ENCODE measurements at places on chromosomes 13 and 19.
A peak's percentile ranks its signal among the peaks of the same experiment; 100 is the strongest.

- DNase-seq, result no peak
These were observed 149.7 kb upstream of the SPACA7 start for GRCh38 chr13:112226320-112227002.

GRCh38 chr13:31413516-31413915 lies 213.7 kb downstream of the B3GLCT start:
- DNase-seq, result no peak

- DNase-seq, result no peak
These were observed 6.6 kb upstream of the S1PR2 start for GRCh38 chr19:10237702-10238101.

DNA sequence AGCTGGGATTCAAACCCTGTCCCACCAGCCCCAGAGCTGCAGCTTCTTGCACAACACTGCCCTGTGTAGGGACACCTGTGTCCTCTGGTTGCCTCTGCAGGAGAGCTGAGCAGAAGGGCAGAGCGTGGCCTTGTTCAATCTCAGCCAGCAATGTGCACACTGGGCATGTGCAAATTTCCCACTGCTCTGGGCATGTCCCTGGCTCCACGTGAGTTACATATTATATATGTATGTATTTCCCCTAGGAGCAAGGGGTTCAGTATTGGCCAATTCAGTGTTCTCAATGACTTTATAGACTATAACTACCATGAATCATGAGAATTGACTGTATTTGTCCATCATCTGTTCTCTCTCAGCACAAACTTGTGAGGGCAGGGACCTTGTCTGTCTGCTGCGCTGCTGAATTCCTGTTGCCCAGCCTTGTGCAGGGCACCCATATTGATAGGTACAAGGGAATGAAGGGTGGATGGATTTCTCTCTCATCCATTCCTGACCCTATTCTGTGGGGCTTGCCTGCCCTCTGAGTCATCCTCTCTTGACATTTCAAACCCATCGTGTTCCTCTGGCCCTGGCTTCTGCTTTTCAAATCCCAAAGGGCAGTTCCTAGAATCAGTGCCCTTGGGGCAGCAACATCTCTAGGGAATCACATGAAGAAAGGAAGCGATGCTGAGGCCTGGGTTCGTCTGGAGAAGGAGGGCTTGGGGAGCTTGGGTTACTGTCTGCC lies 69.7 kb downstream of the ERICH6B start:
- no peak for DNase-seq

GRCh38 chr13:43487461-43487860 lies 299.3 kb downstream of the ENOX1 start:
- DNase-seq, result no peak

- peak; percentile 33 for DNase-seq
These were observed 2.9 kb downstream of the LDLR start for GRCh38 chr19:11092181-11092538.

DNA sequence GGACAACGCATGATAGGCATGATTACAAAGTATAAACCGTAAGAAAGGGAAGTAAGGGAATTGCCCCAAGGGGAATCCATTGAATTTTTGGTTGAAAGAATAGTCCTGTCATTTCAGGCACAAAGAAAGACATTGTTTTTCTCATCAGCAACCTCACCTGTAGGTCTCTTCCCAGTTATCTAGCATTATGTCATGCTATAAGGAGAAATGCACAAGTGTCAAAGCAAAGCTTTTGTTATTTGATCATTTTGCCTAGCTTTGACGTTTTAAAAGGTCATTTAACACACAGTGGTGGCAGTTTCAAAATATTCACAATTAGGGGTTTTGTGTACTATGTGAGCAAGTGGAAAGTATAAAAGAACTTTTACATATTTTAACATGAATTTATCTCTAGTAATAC lies 796.2 kb upstream of the MIR17HG start:
- DNase-seq, result no peak

- no peak for DNase-seq
These were observed 87.4 kb downstream of the ZNF100 start for GRCh38 chr19:21680026-21680425.

GRCh38 chr13:113648216-113648610 lies 9.8 kb downstream of the ATP4B start:
- no peak for DNase-seq

- no peak for DNase-seq
These were observed 15.2 kb downstream of the HTR2A start for GRCh38 chr13:46881621-46882020.

- DNase-seq, result no peak
These were observed 3.6 kb downstream of the ARHGAP45 start for GRCh38 chr19:1070576-1070930.

DNA sequence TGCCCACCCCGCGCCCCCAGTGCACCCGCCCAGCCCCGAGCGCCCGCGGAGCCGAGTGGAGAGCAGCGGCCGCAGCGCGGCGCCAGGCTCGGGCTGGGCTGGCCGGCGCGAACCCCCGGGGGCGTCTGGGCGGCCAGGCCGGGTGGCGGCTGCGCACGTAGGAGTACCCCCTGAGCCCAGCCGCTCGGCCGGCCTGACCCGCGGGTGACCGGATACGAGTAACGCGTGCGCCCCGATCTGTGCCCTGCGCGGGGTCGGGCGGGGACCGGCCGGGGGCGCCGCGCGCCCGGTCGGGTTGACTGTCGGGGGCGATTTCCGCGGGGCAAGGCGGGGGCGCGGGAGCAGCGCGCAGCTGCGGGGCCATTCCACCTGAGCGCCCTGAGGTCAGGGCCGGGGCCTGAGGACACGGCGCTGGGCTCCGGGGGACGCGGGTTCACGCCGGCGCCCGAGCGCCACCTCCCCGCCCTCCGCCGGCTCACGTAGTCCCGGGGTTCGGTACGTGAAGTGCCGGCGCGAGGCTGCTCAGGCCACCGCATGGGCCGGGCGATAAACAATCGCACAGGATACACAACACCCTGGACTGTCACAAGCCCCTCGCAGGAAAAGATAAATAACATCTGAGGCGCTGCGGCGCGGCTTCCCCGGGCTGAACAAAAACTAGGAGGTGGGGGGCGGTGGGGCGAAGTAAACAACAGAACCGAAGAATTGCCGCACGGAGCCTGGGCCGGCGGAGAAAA lies 37.6 kb upstream of the FLT1 start:
- no peak for DNase-seq

DNA sequence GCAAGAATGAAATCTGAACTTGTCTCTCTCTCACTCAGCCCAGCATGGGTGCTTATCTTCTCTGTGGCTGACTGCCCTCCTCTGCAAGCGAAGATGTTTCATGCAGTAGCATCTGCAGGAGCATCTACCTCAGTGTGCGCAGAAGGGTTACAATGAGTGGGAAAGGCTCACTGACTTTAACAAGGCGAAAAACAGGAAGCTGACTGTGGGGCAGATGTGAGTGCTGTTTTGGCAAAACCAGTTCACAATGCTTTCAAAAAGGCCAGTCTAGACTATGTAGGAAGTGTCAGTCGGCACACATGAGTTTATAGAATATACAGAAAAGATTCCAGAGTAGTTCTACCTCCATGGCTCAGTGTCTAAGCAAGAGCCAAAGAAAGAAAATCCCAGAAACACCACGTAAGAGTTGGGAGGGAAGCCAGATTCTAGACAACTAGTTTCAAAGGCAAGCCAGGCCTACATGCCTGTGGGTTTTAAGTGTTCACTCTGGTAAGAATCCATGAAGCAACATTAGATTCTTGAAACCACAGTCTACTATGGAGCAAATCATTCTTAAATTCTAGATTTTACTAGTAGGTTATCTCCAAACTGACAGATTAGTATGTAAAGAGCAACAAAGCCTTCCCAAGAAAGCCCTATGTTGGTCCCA lies 124.5 kb downstream of the ABCC4 start:
- DNase-seq, result no peak

DNA sequence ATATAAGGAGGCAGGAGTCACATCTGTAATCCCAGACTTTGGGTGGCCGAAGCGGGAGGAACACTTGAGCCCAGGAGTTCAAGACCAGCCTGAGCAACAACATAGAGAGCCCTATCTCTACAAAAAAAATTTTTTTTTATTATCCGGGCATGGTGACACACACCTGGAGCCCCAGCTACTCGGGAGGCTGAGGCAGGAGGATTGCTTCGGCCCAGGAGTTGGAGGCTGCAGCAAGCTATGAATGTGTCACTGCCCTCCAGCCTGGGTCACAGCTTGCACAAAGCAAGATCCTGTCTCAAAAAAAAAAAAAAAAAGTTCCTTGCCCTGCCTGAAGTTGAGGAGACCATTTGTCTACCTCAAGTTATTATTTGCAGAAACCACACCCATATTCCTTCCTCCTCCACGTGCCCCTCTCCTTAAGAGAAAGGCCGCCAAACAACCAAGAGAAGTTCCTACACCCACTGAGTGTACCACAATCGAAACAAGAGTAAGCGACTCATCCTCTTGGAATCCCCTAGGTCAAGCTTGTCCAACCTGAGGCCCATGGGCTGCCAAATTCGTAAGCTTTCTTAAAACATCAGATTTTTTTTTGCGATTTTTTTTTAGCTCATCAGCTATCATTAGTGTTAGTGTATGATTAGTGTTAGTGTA lies 2.2 kb downstream of the ABCC4 start:
- DNase-seq, result no peak

GRCh38 chr13:46032341-46032740 lies 20.2 kb downstream of the ZC3H13 start:
- no peak for DNase-seq

DNA sequence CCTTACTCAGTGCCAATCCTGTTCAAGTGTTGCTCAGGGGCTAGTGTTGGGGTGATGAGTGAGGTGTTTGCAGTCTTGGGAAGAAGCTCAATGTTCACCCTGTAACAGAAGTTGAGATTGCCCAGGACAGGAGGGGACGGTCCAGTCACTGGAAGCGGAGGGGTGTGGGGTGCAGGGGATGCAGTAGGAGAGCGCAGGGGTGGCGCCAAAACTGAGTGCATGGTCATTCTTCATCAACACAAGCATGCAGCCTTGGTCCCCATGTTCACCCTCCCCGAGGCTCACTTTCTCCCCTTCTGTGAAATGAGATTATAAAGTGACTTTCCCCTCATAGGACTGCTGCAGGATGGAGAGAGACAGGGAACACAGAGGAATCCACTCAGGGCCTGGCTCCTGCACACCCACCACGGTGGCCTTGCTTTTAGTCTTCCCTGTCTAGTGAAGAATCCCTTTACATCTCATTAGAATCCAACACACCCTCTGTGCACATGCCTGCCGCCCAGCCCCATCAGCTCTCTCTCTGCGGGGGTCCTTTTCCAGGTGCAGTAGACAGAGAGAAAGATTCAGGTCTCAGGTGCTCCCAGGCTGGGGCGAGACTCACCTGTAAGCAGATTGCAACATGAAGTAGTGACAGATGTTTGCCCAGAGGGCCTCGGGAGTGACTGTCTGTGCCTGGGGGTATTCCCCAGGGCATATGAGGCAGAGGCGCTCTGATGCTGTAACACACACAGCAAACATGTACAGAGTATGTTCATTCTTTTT lies 93.2 kb downstream of the TSHZ3 start:
- DNase-seq, result no peak

DNA sequence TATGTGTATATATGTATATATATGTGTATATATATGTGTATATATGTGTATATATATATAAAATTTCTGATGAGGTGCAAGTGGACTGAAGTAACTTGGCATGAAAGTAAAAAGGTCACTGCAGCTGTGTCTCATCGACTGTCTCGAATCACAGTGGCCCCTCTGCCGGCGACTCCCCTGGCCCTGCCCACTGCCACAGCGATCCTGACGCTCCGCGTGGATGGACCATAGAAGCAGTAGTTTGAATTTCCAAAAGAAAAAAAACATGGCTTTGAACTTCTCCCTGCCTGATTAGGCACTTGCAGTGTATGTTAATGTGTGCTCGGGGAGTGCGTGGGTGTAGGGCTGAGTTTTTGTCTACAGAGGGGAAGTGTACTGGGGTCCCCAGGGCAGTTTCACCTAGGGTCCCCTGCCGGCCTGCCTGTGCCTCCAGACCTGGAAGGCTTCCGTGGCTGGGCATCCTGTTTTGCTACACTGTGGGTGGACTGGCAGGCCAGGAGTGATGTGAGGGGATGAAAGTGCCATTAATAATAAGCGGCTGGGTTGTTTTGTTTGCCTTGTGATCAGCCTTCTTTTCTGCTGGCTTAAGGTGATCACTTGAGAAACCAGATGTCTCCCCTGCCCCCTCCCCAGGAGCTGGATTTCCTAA lies 10.8 kb downstream of the ZIC5 start:
- DNase-seq, result no peak

GRCh38 chr19:51980116-51980736 lies 6.4 kb downstream of the ZNF350 start:
- no peak for DNase-seq

DNA sequence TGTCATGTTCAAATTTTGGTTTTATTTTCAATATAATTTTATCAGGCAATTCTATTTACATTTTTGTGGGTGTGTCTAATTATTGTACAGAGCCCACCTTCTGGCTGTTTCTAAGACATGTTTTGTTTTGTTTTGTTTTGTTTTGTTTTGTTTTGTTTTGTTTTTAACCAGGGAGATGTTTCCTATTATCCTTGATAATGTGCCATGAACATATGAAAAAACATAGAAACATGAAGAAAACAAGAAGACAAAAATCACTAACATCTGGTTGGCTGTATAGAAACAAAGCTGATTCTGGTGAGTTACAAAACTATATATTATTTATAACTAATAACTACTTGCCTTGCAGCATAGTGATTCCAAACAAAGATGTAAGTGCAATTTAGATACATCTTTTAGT lies 128.1 kb upstream of the TRPC4 start:
- DNase-seq, result no peak

DNA sequence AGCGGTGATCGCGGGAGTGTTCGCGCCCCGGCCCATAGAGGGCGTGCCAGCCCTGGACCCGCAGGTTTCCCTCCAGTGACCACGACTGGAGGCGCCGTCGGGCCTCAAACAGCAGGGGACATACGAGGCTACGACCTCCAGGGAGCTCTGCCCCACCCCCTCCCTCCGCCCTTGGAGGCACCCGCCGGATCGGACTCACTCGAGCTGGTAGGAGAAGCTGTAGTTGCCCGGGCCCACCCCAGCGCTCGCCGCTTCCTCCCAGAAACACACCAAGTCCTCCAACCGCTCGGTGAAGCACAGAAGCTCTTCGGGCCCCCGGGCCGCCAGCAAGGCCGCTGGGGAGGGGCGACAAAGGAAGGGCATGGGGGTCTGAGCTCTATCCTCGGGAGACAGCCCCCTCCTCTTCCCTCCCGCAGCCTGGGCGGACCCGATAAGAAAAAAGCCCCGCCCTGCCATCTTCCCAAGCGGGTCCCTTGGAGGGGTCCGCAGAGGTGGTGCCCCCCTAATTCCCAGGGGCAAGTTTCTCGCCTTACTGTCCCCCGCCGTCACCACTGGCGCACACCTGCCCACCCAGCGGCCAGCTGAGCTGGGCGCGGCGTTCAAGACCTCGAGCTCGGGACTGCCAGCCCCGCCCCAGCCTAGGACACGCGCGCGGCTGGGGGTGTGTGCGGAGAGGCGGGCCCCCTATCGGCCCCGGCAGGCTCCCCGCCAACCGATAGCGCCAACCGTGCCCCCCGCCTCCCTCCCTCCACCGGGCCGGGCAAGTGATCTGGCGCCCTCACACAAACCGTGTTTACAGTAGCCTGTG lies 1.0 kb downstream of the EPOR start:
- no peak for DNase-seq

All from activated T-helper 1 cell treated with anti-CD3 and anti-CD28 coated beads, Interleukin-2, amount 50 U/mL, for 16 hours (primary cell).